ENCODE measurements at places on chromosomes 2 and 18.

DNA sequence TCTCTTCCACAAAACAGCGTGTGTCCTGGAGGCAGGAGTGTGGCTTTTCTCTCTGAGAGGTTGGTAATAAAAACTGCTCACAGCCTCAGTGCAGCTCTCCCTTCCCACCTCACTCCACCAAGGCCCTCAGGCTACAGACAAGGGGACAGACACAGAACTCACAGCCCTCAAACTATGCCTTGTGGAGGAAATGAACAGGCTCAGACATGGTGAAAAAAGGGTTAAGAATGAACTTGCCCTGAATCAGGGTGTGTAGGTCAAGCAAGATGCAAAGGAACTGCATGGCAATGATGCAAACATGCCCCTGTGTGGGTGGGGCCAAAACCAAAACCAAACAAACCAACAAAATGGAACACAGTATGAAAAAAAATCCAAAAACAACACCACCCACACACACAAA is 125.8 kb downstream of the GALNT14 start:
- DNase-seq = no peak

- no peak for DNase-seq
These were observed 184.8 kb downstream of the LNPK start for GRCh38 chr2:175817221-175817620.

- DNase-seq = no peak
These were observed 219.6 kb downstream of the PRKCE start for GRCh38 chr2:45871025-45871424.

DNA sequence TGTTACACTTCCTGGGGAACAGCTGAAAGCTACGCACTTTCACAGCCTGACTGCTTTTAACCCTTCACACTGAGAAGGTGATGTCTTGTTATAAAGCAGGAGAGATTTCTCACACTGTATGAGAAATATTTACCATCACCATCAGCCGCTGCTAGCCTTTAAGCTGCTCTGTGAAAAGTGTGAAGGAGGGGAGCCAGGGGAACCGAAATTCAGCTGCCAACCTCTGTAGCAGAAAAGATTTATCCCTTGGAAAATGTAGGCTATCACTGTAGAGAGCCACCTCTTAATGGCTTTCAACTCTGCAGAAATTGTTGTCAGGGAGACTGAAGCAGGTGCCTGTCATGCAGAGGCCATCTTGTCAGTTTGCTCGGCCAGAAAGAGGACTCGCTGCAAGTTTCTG is 145.3 kb downstream of the SP3 start:
- DNase-seq = no peak

GRCh38 chr2:118492335-118492734 is 355.1 kb downstream of the EN1 start:
- DNase-seq = no peak

GRCh38 chr2:8059255-8059654 is 622.6 kb upstream of the ID2 start:
- DNase-seq = peak; percentile 42

DNA sequence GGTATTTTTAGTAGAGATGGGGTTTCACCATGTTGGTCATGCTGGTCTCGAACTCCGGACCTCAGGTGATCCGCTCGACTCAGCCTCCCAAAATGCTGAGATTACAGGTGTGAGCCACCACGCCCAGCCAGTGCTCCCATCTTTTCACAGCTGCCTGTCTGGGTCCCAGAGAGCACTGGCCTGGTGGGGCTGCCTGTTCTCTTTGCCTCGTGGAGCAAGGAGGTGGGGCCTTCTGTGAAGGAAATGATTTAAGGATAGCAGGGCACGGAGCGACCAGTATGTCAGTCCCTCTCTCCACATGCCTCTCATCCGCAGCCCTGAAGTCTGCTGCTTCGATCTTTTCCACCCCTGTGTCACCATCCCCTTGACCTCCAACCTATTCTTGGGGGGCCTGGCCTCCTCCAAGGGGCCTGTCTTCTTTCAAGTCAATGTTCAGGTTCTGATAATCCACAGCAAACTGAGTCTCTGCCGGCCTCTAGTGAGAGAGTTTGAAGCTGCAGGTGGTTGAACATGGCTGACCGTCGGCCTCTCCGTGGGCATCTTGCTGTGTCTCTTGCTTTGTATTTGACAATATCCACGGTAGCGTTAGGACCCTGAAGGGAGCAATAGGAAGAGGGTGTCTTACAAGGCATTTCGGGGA is 28.2 kb upstream of the GIGYF2 start:
- DNase-seq = no peak

GRCh38 chr2:42843131-42843530 is 50.7 kb upstream of the HAAO start:
- no peak for DNase-seq

DNA sequence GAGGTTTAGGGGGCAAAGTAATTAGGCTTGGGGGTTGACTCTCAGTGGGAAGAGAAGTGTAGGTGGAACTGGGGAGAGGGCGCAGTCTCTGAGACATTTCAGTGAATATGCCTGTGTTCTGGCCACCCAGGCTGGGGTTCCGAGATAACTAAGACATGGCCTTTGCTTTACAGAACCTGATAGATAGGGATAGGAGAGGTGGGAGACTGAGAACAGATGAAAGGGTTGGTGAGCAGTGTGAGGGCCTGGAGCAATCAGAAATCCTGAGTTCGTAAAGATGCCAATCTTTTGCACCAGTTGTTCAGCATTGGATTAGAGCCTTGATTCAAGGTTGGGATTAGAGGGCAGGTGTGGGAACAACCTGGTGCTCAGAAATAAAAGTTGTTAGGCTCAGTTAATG is 15.6 kb downstream of the PARD3B start:
- DNase-seq = no peak

DNA sequence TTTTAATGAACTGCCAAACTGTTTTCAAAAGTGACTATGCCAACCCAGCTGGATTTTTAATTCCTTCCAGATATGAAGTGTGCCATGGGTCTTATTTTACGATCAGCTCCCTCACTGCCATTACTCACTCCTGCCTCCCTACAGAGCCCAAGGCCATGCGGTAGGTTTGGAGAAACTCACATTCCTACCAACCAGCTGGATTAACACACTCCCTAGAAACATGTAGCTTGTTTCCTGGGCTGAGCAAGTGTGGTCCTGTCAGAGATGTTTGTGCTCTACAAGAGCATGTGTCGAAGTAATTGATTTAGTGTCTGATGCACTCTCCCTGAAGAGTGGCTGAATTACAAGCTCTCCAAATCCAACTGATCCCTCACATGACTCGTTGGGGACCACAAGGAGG is 82.5 kb downstream of the SPP2 start:
- DNase-seq = no peak

GRCh38 chr2:22518641-22519040 is 866.3 kb upstream of the KLHL29 start:
- DNase-seq = no peak

GRCh38 chr2:176546550-176546949 is 277.3 kb downstream of the MTX2 start:
- DNase-seq = no peak

GRCh38 chr2:112187805-112188596 is 49.8 kb downstream of the FBLN7 start:
- DNase-seq = no peak

- no peak for DNase-seq
These were observed 94.6 kb upstream of the SMAD2 start for GRCh38 chr18:48024881-48025660.

- no peak for DNase-seq
These were observed 508.9 kb upstream of the LRATD1 start for GRCh38 chr2:14123436-14124103.

DNA sequence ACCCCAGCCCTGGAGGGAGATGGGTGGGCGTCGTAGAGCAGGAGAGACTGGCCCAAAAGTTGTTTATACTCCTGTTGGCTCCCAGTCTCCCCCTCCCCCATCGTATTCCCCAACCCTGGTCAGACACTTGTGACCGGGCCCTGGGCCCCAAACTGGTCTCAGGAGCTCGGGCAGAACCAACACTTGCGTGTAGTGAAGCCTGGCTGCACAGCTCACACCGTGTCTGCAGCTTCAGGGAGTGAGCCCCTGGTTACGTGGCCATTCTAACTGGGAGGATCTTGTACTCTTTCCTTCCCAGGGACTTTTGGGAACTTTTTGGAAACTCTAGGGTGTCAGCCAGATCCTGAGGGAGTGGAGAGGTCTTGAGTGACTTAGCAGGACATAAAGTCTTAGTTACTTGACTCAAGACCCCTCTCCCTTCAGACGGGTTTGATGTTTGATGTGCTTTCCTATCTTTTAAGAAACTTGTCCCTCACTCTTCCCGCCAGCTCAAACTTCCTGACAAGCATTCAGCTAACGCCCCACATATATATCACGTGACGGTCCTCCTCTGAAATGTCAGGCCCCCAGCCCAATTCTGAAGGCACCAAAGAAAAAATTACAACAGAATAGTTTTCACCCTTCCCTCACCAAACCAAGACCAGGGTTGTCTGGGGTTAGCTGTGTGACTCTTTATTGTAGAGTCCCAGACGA is 2.3 kb downstream of the PKDCC start:
- DNase-seq = no peak

GRCh38 chr18:59094569-59094968 is 45.1 kb upstream of the SEC11C start:
- no peak for DNase-seq

- DNase-seq = no peak
These were observed 311.8 kb upstream of the STON1 start for GRCh38 chr2:48218169-48218568.

- DNase-seq = no peak
These were observed 91.7 kb downstream of the SCN3A start for GRCh38 chr2:165112133-165112573.

- no peak for DNase-seq
These were observed 147.6 kb upstream of the ITGA4 start for GRCh38 chr2:181309586-181309985.

DNA sequence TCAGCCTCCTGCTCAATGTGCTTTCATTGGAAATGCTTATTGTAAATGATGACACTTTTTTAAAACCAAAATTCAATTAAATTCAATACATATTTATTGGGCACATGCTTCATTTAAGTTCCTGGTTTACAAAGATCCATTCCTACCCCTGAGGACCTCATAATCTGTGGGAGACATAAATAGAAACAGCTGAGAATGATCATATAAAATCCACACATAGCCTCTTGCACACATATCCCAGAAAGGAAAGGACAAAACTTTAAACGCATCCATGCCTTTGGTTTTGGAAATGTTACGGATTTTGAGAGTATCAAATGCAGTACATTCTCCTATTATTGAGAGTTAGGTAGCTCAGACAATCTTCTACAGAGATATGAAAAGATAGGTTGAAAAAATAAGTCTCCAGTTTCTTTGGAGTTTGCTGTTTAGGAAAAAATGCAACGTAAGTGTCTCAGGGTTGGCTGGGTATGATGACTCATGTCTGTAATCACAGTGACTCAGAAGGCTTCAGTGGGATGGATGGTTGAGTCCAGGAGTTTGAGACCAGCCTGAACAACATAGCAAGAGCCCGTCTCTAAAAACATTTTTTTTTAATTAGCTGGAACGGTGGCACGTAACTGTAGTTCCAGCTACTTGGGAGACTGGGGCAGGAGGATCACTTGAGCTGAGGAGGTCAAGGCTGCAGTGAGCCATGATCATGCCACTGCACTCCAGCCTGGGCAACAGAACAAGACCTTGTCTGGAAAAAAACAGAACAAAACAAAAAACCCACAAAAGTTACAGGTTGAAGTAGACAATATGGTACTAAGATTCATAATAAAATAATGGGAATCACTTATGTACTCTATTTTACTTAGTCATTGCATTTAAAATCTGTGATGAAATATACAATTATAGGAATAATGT is 3.9 kb upstream of the PRELID3A start:
- no peak for DNase-seq

GRCh38 chr2:160920791-160921303 is 239.4 kb upstream of the TANK start:
- no peak for DNase-seq

GRCh38 chr2:10073706-10074105 is 6.5 kb downstream of the CYS1 start:
- no peak for DNase-seq

- DNase-seq = no peak
These were observed 288.2 kb upstream of the ST6GAL2 start for GRCh38 chr2:107174171-107174570.

DNA sequence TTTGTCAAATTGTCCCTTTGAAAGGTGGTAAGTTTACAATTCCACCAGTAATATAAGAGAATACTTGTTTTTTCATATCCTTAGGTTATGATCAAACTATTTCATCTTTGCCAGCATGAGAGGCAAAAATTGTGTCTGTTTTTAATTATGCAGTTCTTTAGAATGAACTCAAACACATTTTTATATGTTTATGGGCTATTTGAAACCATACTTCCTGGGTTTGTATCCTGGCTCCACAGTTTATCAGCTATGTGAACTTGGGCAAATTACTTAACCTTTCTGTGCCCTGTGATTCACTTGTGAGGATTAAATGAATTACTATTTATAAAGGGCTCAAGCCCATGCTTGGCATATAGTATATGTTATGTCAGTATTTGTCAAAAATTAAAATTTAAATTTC is 109.4 kb downstream of the TANC1 start:
- DNase-seq = no peak

- peak; percentile 62 for DNase-seq
These were observed 7.3 kb downstream of the CYS1 start for GRCh38 chr2:10072656-10073480.

DNA sequence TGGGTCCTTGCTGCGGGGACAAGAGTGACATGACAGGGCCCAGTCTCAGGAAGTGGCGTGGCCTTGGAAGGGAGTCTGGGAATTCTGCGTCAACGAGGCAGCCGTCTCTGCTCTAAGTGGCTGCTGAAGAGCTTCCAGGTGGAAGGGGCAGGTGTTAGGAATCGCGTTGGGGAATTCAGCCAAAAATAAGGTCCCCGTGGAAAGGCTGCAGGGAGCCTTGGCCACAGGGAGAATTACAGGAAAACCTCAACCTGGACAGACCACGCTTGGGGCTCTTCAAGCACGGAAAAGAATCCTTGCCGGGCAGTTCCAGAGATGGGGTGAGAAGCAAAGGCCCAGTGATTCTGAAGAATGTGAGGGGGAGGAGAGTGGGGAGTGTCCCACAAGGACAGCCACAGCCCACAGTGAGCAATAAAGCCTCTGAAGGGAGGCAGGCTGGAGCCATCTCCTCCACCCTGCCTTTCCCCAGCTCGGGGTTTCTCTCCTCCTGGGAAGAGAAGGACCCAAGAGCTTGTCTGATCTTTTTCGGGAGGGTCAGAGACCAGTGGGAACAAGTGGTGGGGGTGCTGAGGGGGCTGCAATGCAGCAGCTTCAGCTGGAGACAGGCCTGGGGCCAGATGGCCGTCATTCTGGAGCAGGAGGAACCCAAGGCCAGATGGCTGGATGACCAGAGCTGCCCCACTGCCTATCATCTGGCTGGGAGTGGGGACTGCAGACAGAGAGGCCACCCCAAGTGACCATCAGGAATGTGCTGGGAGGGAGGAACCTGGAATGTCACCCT is 106.4 kb upstream of the SMAD2 start:
- no peak for DNase-seq

- no peak for DNase-seq
These were observed 4.7 kb downstream of the CDK5R2 start for GRCh38 chr2:218964041-218964771.

DNA sequence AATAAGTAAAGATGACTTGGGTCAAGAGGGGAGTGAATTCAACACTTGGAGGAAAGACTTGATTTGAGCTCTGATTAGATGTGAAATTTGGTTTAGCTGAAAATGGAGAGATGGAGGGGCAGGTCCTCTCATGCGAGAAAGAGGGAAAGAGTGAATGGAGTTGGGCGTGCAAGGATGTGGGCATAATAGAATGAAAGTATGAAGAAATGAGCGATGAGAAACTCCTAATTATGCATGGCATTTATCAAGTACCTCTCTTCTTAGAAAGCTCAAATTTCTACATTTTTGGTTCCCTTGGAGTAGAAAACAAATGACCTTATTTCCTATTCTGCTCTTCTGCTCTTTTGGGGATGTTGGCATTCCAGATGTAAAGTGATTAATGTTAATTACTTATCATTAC is 161.5 kb downstream of the PHLPP1 start:
- DNase-seq = no peak

GRCh38 chr2:226495466-226496272 is 304.0 kb downstream of the IRS1 start:
- no peak for DNase-seq
